ENCODE measurements at places on chromosomes 4 and X.

- no peak for DNase-seq
These were observed 722.5 kb downstream of the FAT4 start for GRCh38 chr4:126037231-126037630.

DNA sequence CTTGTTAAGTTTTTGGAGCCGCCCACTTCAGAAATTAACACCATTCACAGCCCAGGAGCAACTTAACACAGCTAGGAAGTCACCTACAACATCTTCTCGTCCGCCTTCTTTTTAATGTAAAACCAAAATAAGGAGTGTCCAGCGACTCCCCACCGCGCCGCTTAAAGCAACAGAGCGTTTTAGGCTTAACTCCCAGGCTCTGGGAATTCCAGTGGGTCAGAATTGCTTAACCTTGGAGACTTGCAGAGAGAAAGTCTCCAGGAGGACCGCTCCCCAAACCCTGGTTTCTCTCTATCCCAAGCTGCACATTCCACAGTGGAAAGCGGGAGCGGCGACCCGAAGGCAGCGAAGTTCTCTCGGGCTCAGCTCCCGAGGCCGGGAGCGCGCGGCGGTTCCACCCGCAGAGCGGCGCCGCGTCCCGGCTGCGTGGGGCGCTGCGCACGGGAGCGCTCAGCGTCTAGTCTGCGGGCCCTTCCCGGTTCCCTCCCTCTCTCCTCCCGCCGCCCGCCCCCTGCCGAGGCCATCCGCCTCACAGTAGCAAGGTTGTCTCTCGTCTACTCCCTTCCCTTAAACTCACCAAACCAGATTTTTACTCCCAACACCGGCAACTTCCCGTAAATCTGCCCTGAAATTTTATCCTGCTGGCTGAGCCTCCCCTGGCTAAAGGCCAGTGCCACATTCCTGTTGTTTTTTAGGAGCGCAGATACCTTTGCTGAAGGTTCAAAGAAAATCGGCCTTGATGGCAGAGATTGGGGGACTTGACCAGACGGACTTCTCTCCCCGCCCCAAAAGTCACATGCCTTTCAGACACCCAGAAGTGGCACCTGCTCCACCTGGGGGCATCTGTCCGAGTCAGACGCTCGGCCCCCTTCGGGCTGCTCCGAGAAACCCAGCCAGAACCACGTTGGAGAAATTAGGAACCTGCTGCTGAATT, at the start of gene RBM47:
RBM47 (minus strand) TSS at position 464 of the 934 bp plus-strand sequence. CDS start 190,971 bp downstream, outside the sequence.
- DNase-seq: peak; percentile 59

GRCh38 chr4:8544282-8544681, 35.9 kb upstream of the GPR78 start:
- DNase-seq: no peak

GRCh38 chr4:178259566-178259965, 817.3 kb upstream of the AGA start:
- no peak for DNase-seq

DNA sequence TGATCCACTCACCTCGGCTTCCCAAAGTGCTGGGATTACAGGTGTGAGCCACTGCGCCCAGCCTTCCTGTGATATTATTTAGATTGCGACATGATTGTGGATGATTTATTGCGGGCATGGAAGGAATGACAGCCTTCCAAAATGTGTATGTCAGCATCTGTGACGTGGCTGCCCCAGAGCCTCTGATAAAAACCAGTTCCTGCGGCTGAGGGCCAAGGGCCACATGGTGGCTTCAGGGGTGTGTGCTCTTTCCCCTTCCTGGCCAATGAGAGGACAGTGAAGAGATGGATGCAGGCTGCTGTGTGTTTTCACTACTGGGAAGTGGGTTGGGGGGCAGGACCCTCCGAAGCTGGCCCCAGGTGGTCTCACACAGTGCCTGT, 57.4 kb upstream of the HGFAC start:
- no peak for DNase-seq

DNA sequence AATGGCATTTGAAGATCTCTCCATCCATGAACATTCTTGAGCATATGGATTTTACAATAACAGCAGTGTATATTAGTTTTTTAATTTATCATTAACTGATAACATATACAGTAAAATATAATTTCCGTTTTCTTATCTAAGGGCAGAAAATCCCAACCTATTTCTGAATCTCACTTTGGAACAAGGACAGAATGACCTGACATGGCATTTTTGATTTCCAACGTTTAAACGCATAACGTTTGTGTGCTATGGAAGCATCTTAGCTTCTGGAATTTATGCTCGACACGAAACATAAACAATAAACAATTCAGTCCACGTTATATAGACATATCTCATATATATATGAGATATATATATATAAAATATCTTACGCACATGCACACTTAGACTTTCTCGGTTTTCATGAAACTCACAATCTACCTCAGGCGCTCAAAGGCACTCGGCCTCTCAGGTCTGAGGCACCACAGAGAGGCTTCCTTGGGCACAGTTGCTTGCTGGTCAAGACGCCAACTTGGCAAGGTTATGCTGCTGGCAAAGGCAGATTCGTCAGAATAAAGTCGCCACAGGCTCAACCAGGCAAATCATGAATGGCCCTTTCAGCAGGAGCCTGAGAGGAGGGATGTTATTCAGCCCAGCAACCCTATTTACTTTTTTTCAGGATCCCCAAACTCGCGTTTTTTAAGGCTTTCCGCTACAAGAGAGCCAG, 1.0 kb upstream of the UGT8 start:
- no peak for DNase-seq

GRCh38 chrX:56268888-56269287, 36.7 kb downstream of the KLF8 start:
- DNase-seq: no peak

DNA sequence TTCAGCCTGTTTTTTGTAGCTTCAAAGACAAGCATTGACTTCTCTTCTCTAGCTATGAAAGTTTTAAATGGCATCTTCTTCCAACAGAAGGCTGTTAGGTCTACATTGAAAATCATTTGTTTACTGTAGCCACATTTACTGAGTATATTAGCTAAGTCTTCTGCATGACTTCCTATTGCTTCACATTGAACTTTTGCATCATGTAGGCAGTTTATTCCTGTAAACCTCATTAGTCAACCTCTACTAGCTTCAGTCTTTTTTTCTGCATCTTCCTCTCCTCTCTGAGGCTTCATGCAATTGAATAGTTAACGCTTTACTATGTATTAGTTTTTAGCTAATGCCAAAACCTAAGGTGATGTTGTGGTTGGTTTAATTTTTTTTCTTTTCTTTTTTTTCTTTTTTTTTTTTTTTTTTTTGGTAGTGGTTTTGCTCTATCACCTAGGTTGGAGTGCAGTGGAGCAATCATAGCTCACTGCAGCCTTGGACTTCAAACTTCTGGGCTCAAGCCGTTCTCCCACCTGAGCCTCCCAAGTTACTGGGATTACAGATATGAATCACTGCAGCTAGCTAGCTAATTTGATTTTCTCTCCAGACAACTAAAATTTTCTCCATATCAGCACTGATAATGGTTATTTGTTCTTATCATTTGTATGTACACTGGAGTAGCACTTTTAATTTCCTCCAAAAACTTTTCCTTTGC, 3.4 kb downstream of the UGT2A3 start:
- no peak for DNase-seq

GRCh38 chrX:130330146-130330545, 9.6 kb upstream of the SLC25A14 start:
- DNase-seq: no peak

DNA sequence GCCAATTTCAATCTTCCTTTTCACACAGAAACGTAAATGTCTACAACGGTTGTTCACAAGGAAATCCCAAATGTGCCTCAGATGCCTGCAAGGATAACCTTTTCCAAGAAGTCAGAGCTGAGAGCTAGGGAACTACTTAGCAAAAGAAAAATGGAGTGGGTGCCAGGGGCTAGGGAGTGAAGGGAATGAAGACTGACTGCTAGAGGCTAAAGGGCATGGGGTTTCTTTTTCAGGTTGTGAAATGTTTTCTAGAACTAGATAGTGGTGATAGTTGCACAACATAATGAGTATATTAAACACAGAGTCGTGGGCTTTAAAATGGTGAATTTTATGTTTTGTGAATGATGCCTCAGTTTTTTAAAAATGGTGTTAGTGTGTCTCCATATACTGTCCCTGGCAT, 53.4 kb downstream of the CD99L2 start:
- no peak for DNase-seq

DNA sequence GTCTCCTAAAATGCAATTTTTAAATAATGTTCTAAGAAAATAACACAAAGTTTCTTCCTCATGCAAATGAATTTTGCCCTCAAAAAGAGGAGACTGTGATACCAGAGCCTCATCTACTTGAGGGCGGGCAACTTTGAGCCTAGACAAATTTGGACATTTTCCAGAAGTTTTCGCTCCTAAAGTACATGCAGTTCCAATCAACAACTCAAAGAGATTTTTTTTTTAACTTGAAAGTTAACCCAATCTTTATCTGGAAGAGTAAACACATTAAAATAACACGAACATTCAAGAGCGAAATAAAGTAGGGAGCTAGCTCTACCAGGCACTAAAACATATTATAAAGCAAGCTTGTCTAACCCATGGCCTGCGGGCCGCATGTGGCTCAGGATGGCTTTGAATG, 29.4 kb upstream of the FBXW7 start:
- no peak for DNase-seq

- peak; percentile 59 for DNase-seq
These were observed 778 bp downstream of the CASP3 start for GRCh38 chr4:184648313-184649025.

DNA sequence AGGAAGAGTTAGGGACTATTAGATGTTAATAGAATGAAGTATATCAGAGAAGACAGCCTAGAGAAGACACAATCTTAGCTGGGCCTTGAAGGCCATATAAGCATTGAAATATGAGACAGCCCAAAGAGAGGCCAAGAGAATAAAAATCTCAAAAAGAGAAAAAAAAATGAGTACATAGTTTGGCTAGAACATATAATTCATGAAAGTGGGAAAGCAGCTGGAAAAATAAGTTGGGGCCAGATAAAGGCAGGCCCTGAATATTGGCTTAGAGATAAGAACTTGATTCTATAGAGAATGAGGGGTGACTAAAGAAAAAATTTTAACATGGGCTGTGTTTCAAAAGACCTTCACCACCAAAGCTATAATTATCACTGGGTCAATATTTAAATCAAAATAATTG, 7.4 kb upstream of the UTP3 start:
- no peak for DNase-seq

- DNase-seq: no peak
These were observed 186.4 kb upstream of the NDST3 start for GRCh38 chr4:117847849-117848248.

GRCh38 chrX:120752431-120753082, 122.7 kb upstream of the C1GALT1C1 start:
- no peak for DNase-seq

DNA sequence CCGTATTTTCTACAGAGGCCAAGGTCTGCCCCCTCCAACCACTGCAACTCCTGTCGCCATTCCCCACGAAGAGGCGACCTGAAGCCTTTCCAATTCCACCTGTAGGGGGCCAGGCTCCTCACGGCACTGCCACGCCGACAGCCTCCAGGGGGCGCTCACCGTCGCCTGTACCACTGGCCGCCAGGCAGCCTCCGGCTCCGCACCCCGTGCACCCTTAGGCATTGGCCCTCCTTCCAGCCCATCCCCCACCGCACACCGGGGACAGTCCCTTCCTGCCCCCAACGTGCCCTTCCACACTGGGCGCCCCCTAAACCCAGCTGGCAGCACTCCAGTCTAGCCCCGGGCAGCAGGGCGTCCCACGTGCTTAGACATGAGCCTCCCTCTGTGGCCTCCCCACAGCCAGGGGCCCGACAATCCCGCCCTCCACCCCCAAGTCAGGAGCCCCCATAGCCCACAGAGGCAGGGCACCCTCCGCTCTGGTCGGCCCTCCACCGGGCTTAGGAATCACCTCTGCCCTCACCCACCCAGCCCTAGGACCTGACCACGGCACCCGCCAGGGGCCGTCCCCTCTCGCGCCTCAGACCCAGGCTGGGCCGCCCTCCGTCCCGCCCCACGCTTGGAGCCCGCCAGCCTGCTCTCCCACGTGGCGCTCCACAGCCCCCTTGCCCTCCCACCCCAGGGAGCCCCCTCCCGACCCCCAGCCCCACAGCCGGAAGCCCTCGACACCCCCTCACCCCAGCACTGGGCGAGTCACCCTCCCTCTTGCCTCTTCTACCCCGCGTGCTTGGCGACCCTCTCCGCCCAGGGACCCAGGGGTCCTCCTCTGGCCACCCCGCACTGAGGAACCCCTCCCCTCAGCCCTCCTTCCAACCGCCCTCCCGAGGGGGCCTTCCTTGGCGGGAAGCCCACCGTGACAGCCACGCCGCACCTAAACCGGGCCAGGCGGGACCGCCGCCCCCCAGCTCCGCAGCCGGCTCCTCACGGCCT, 711 bp downstream of the PNMA6E start:
- peak; percentile 70 for DNase-seq

DNA sequence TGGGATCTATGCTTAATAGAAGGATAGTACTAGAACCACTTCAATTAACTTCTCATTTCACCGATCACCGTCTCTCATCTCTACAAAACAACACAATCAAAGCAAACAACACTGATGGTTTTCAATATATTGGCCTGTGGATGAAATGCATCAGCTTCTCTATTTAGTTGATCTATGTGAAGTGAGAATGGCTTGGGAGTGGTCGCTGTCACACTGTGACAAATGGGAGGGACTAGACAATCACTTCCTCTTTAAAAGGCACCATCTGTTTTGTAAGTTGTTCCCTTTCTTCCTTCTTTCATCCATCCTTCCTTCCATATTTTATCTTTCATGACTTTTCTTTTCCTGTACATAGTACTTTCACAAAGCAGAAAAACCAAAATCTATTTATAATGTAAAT, 23.9 kb upstream of the NWD2 start:
- DNase-seq: no peak

GRCh38 chr4:89336818-89337420, 29.3 kb upstream of the GPRIN3 start:
- peak; percentile 21 for DNase-seq

DNA sequence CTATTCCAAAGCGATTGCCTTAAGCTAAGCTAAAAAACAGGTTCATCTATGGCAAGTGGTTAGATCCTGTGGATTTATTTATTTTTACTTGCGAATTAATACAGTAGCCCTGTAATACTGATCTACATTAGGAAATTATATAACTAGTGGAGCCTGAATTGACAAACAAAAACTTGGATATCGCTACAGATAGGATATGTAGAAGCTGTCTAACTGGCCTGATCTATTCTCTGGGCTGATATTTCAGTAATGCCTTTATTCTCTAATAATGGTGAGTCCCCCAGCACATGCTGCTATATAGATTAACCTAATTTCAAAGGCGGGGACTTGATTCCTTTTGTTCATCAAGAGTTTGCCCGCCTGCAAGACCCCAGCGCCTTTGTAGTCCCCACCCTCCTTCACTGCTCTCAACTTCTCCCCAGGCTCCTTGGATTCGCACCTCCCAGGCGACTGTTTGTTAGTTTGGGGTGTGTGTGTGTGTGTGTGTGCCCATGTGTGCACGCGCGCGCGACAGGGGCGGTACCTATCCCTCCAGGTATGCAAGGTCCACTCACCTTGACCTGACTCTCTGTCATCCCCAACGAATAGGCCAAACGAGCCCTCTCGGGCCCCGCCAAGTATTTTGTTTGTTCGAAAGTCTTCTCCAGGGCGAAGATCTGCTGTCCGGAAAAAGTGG, 3.8 kb downstream of the NKX6-1 start:
- DNase-seq: no peak

- no peak for DNase-seq
These were observed 232.3 kb downstream of the FRMPD4 start for GRCh38 chrX:12370497-12370986.
